ENCODE measurements at places on chromosomes 11 and 22. TPM values are rescaled to one million over a fixed set of nuclear protein-coding genes. Genes with fewer than 3 reads are reported as not detected.

Gene PTH
- not detected for total RNA-seq

Gene PELI3
- total RNA-seq: 18.6 TPM

Gene MIOX
- total RNA-seq: not detected

Gene GAL3ST1
- not detected for total RNA-seq

Gene GGTLC2
- total RNA-seq: not detected

Gene RIC3
- total RNA-seq: not detected

Gene CRELD2
- 128 TPM for total RNA-seq

Gene OLFML1
- 10.7 TPM for total RNA-seq

Gene FXYD6
- under 0.01 TPM for total RNA-seq

Gene GPR83
- total RNA-seq: not detected

Gene RIBC2
- total RNA-seq: 0.28 TPM

Gene NAT10
- total RNA-seq: 14.4 TPM

Gene HMOX1
- total RNA-seq: 156 TPM

Gene MMP13
- total RNA-seq: not detected

Gene APIP
- 34.9 TPM for total RNA-seq

Measured in regular cardiac myocyte (primary cell).